ENCODE measurements at places on chromosomes 5 and 9.
A peak's percentile ranks its signal among the peaks of the same experiment; 100 is the strongest.

GRCh38 chr9:12778389-12778788, 3.6 kb downstream of the LURAP1L start:
- no peak overlapping the region for H3K4me3 ChIP-seq
- H3K4me1 ChIP-seq: no peaks in the 10 kb centered on the region
- H3K27me3 ChIP-seq: no peaks in the 10 kb centered on the region
- H3K36me3 ChIP-seq: no peaks in the 10 kb centered on the region
- no peak for DNase-seq
- no peak overlapping the region for H3K27ac ChIP-seq

GRCh38 chr5:96826071-96826470, 18.3 kb upstream of the ERAP1 start:
- no peak overlapping the region for H3K27ac ChIP-seq
- H3K27me3 ChIP-seq: no peaks in the 10 kb centered on the region
- H3K4me3 ChIP-seq: no peak overlapping the region
- H3K4me1 ChIP-seq: no peaks in the 10 kb centered on the region

DNA sequence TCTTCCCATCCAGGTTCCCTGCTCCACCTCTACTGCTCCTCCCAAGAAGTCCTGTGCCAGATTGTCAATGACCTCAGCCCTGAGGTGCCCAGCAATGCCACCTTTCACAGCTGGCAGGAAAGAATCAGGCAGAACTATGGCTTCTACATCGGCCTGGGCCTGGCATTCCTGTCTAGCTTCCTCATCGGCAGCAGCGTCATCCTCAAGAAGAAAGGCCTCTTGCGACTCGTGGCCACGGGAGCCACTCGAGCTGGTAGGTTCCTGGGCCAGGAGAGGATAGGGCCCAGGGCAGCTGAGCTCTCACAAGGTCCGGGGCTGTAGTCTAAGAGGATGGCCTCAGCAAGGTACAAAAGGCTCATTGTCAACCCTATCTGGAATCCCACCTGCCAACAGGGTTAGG, 3.1 kb downstream of the NIPAL4 start:
- H3K36me3 ChIP-seq: no peaks in the 10 kb centered on the region
- DNase-seq: no peak
- H3K27ac ChIP-seq: no peak overlapping the region

GRCh38 chr5:107149243-107150005, 521.3 kb downstream of the EFNA5 start:
- H3K27ac ChIP-seq: no peak overlapping the region
- no peaks in the 10 kb centered on the region for H3K27me3 ChIP-seq
- H3K36me3 ChIP-seq: no peaks in the 10 kb centered on the region
- no peak for DNase-seq
- H3K4me3 ChIP-seq: no peak overlapping the region

GRCh38 chr5:57324181-57324580, 150.3 kb downstream of the GPBP1 start:
- no peak overlapping the region for H3K27ac ChIP-seq
- H3K4me3 ChIP-seq: no peak overlapping the region
- no peaks in the 10 kb centered on the region for H3K36me3 ChIP-seq
- H3K27me3 ChIP-seq: no peaks in the 10 kb centered on the region
- no peaks in the 10 kb centered on the region for H3K4me1 ChIP-seq

- no peak overlapping the region for H3K27ac ChIP-seq
- H3K4me3 ChIP-seq: peak overlapping the region; percentile 89
- H3K36me3 ChIP-seq: no peaks in the 10 kb centered on the region
- H3K27me3 ChIP-seq: no peaks in the 10 kb centered on the region
Measured at GRCh38 chr9:127976498-127976897, 4.3 kb downstream of the EEIG1 start.

- H3K36me3 ChIP-seq: no peaks in the 10 kb centered on the region
- DNase-seq: no peak
- no peak overlapping the region for H3K27ac ChIP-seq
- no peaks in the 10 kb centered on the region for H3K27me3 ChIP-seq
- no peaks in the 10 kb centered on the region for H3K4me1 ChIP-seq
Measured at GRCh38 chr9:121449786-121450185, 49.9 kb downstream of the GGTA1 start.

DNA sequence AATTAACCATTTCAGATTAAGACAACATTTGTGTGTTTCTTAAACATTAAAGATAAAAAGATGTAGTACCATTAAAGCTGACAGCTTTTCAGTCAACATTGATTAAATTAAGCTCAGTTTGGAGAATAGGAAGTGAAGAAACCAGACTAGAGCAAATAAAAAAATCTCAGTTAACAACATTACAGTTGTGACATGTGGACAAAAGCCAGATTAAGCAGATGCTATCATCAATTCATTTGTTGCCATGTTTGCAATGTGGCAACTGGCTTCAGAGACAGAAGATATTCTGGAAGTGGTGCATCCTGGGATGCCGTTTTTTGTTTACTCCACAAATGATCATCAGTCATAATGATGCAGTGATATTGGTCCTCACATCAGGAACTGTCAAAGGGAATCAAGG, 70.3 kb upstream of the CNTLN start:
- no peaks in the 10 kb centered on the region for H3K36me3 ChIP-seq
- H3K4me3 ChIP-seq: no peak overlapping the region
- H3K27me3 ChIP-seq: no peaks in the 10 kb centered on the region

GRCh38 chr9:109286571-109286977, 34.3 kb downstream of the EPB41L4B start:
- no peaks in the 10 kb centered on the region for H3K36me3 ChIP-seq
- no peak overlapping the region for H3K27ac ChIP-seq
- H3K4me3 ChIP-seq: no peak overlapping the region
- DNase-seq: no peak
- H3K27me3 ChIP-seq: no peaks in the 10 kb centered on the region

DNA sequence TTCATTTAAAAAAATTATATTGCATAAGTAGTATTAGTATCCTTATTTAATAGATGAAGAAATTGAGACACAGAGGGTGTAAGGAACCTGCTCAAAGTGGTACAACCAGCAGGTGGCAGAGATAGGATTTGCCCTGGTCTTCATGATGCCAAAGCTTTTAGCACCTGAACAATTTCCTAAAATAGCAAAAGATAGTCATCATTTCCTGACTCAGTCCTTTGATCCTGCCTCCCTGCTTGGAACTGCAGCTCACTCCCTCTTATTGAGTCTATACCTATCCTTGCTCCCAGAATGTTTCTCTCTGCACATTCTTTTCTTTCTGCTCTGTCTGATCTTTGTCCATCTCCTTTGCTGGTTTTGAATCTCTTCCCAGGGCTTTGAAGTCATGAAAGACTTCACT, 155.8 kb downstream of the FRMD3 start:
- no peaks in the 10 kb centered on the region for H3K4me1 ChIP-seq
- no peak overlapping the region for H3K27ac ChIP-seq
- no peak for DNase-seq
- no peaks in the 10 kb centered on the region for H3K27me3 ChIP-seq

- H3K36me3 ChIP-seq: no peaks in the 10 kb centered on the region
- no peak overlapping the region for H3K27ac ChIP-seq
- H3K4me3 ChIP-seq: no peak overlapping the region
- H3K4me1 ChIP-seq: no peaks in the 10 kb centered on the region
- no peak for DNase-seq
Measured at GRCh38 chr5:109199799-109200620, 209.8 kb downstream of the PJA2 start.

DNA sequence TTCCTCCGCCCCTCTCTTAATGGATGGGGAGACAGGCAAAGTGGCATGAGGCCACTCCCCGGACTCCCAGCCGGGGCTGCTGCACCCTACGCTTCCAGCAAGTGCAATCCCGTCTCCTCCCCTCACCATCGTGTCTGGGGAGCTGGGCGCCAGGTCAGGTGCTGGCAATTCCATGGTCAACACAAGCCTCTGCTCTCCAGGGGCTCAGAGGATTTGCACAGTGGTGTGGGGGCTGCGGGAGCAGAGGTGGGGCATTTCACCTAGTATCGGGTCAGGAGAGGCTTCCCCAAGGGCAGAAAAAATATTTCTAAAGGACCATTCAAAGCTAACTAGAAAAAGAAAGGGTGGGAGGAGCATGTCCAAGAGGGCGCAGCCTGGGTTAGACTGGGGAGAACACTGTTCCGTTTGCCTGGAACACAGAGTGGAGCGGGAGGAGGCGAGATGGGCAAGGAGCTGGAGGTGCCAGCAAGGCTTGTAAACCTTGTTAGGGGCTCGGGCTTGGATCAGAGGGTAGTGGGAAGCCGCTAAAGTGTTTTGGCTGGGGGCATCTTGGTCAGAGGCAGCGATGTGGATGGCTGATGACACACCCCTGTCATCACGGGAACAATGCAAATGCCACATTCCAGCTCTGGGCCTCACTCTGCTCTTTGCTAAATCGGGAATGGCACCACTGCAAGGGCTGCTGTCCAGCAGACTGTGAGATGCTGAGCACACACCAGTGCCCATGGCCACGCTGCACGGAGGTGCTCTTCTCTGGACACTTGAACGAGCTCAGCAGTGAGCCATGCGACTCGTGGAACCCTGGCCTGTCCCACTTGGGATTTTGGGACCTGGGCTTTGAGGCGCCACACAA, 191.7 kb downstream of the CDK5RAP2 start:
- H3K4me1 ChIP-seq: peaks cover 13% of the 10 kb centered on the region
- no peaks in the 10 kb centered on the region for H3K36me3 ChIP-seq
- H3K27ac ChIP-seq: no peak overlapping the region
- DNase-seq: no peak

- no peaks in the 10 kb centered on the region for H3K27me3 ChIP-seq
- no peak overlapping the region for H3K4me3 ChIP-seq
- no peaks in the 10 kb centered on the region for H3K4me1 ChIP-seq
- H3K27ac ChIP-seq: no peak overlapping the region
Measured at GRCh38 chr5:149125386-149125891, 15.9 kb upstream of the ABLIM3 start.

- no peak overlapping the region for H3K4me3 ChIP-seq
- no peak overlapping the region for H3K27ac ChIP-seq
- H3K36me3 ChIP-seq: no peaks in the 10 kb centered on the region
- peaks cover 2% of the 10 kb centered on the region for H3K4me1 ChIP-seq
- H3K27me3 ChIP-seq: no peaks in the 10 kb centered on the region
Measured at GRCh38 chr5:6464441-6464840, 15.8 kb downstream of the UBE2QL1 start.

DNA sequence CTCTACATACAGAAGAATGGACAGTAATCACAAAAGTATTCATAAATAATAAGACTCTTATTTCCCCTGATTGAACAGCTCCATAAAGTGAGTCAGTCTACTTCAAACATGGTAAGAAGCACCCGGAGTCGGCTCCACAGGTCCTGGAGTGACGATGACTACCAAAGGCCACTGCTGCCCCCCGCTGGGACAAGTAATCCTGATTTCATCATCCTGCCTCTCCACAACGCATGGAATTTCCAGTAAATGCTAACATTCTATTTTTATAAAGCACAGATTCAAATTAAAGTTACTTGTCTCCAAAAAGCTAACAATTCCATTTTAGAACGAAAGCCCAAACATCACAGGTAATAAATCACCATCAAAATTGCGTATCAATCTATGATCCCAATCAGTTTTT, 16.2 kb downstream of the ATPSCKMT start:
- DNase-seq: no peak
- H3K27ac ChIP-seq: no peak overlapping the region
- no peaks in the 10 kb centered on the region for H3K36me3 ChIP-seq
- no peaks in the 10 kb centered on the region for H3K27me3 ChIP-seq
- no peak overlapping the region for H3K4me3 ChIP-seq

DNA sequence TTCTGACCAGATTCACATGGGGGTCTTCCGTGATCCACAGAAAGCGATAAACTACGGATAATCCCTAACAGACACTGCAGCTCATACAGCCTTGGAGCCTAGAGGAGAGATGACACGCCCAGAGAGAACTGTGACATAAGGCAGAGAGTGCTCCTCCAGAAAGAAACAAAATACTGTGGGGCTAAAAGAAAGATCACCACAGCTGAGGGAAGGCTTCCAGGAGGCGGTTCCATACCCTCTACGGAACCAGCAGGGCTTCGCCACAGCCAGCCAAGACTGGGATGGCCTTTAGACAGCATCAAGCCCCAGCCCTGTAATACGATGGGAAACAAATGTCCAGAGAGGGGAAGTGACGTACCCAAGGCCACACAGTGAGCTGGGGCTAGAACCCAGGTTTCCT, 19.3 kb downstream of the GPX3 start:
- H3K27me3 ChIP-seq: no peaks in the 10 kb centered on the region
- H3K36me3 ChIP-seq: no peaks in the 10 kb centered on the region
- H3K27ac ChIP-seq: no peak overlapping the region
- H3K4me1 ChIP-seq: peaks cover 26% of the 10 kb centered on the region

GRCh38 chr9:114307899-114308267, 15.0 kb upstream of the ORM1 start:
- H3K4me1 ChIP-seq: peaks cover 6% of the 10 kb centered on the region
- no peak overlapping the region for H3K27ac ChIP-seq
- H3K27me3 ChIP-seq: no peaks in the 10 kb centered on the region
- no peak for DNase-seq

DNA sequence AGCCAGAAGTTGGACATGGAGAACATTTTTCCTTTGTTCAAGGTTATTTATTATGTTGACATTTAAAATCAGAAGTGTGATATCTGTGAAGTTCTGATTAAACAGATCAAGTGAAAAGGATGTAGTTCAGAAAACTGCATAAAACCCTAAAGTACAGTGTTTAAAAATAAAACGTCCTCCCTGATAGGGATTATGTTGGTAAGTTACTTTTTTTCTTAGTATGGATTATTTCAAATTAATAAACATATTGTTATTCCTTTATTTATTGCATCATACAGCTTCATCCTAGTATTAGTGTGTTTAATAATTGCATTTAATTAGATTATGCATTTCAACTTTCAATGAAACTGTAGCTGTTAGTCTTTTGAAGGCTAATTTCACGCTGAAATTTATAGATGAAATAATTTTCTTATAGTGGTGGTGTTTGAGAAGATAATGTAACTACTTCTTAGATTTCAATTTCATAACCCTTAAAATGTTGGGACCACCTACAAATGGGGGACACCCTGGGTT, 157.9 kb upstream of the DMRT1 start:
- no peaks in the 10 kb centered on the region for H3K36me3 ChIP-seq
- peaks cover 10% of the 10 kb centered on the region for H3K4me1 ChIP-seq
- DNase-seq: no peak
- H3K27me3 ChIP-seq: no peaks in the 10 kb centered on the region
- H3K27ac ChIP-seq: no peak overlapping the region

- no peaks in the 10 kb centered on the region for H3K36me3 ChIP-seq
- no peaks in the 10 kb centered on the region for H3K27me3 ChIP-seq
- H3K4me1 ChIP-seq: peaks cover 5% of the 10 kb centered on the region
- no peak overlapping the region for H3K27ac ChIP-seq
- H3K4me3 ChIP-seq: no peak overlapping the region
- no peak for DNase-seq
Measured at GRCh38 chr9:129889941-129890717, 54.9 kb downstream of the USP20 start.

DNA sequence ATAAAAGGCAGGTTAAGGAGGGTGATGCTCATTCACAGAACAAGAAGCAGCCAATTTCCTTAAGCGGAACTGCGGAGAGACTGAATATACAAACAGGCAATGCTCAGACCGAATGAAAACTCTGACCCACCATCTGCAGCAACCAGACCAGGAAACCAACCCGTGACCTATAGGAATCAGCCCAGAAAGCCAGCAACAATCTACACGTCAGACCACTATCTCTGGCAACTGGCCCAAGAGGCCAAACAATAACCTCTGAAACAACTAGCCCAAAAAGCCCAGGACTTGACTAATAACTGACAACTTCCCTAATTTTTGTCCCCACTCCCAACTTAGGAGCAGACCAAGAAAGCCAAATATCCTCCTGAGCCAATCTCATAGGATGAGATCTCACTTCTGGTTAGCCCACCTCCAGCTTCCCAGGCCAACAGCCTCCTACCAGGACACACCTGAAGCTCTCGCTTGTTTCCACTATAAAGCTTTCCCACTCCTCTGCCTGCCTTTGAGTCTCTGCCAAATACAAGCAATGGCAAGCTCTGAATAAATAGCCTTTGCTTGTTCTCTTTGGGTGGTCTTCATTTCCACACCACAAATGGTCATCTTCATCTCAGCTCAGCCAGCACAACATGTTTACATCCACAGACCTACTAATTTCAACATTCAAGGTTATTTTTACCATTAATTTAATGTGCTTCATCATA, 168.5 kb downstream of the HSD17B3 start:
- no peak overlapping the region for H3K27ac ChIP-seq
- H3K27me3 ChIP-seq: no peaks in the 10 kb centered on the region
